ENCODE measurements at places on chromosomes 2 and 18.
A peak's percentile ranks its signal among the peaks of the same experiment; 100 is the strongest.

DNA sequence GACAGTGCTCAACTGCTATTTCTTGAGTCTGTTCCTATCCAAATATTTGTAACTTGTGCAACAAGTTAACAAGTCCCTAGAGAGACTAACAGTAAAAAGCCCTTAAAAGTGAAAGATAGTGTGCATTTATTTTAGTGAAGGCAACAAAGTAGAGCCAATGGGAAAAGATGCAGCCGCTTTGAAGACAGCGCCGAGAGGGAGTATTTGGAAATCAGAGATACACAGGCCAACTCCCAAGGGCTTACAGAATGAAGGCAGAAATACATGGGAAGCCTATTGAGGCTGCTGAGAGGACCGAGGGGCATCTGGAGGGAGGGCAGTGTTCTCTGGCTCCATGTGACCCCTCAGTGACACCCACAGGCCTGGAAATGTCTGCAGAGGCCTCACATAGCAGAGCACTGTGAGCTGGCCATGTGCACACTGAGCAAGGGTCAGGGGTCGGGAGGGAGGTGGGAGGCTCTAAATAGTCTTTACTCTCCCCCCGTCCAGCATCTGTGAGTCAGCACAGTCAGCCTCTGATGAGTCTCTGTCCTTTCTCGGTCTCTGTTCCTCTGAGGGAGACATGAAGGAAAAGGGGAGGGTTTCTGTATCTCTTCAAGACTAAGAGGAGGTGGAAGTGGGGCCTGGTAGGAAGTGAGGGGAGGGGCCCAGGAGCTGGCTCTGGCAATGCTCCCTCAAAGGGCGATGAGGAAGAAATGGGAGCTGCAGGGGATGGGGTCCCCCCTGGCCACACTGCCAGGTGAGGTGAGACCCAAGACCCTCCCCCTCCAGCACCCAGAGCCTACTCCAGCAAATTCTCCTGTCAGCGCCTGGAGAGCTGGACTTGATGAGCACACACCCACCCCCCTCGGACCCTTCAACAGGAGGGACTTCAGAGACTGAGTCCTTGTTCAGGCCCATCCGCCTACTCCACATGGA lies 133.6 kb downstream of the SP3 start:
- peak; percentile 80 for DNase-seq

DNA sequence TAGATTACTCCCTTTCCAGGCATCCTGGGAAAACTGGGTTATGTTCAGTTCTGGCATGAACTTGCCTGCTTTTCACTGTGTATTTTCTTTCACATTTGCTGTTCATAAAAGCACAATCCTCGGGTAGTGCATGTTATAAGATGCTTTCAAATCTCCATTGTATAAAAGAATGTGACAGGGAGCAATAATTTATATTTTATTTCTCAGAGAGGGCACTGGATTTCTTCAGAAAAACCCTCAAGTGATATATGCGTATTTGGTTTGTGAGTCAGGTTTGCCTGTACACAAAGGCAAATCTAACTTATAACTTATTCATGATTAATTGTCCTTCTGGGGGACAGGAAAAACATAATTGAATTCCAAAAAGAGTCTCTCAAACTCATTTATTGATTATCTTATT lies 440.7 kb upstream of the MMADHC start:
- no peak for DNase-seq

- DNase-seq, result no peak
Measured at GRCh38 chr2:72891091-72891818, 4.0 kb downstream of the SPR start.

DNA sequence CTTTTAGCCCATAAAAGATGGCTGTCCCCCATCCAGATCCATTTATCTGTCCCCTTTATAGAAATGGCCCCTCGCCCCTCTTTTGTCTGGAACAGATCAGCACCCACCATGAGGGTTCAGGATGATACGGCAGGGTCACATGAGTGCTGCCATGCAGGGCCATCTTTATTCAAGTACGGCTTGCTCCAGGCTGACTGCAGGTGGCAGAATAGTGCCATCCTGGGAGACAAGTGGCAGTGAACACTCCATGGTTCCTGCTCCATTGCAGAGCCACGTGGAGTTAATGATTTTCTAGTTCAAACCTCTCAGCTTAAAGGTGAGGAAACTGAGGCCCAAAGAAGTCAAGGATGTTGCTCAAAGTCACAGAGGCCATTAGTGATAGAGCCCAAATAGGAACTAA lies 180.6 kb downstream of the CLIP4 start:
- DNase-seq, result peak; percentile 18

GRCh38 chr2:196639180-196640030 lies at the start of gene CCDC150:
TSS of gene CCDC150 (plus strand) at chr2:196639715. CDS start at chr2:196639767, 52 bp downstream.
- peak; percentile 93 for DNase-seq

GRCh38 chr2:232897598-232898408 lies 27.7 kb downstream of the SNORC start:
- no peak for DNase-seq

- DNase-seq, result no peak
Measured at GRCh38 chr2:73998451-73998850, 13.7 kb downstream of the TET3 start.

DNA sequence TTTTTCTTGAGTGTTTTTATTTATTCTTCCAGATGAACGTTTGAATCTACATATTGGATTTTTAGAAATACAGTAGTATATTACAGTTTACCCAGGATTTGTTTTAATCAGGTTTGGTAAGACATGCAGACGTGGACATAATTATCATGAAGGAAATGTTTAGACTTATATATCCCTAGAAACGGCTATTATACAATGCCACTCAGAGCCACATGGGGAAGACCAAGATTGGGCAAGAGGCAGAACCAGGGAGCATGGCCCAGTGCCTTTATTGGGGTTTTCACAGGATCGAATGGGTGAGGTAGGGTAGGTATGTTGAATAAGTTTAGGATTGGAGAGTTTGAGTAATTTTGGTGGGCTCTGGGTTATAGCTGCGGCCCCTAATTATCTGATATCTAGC lies 212.2 kb downstream of the CAMKMT start:
- DNase-seq, result no peak

DNA sequence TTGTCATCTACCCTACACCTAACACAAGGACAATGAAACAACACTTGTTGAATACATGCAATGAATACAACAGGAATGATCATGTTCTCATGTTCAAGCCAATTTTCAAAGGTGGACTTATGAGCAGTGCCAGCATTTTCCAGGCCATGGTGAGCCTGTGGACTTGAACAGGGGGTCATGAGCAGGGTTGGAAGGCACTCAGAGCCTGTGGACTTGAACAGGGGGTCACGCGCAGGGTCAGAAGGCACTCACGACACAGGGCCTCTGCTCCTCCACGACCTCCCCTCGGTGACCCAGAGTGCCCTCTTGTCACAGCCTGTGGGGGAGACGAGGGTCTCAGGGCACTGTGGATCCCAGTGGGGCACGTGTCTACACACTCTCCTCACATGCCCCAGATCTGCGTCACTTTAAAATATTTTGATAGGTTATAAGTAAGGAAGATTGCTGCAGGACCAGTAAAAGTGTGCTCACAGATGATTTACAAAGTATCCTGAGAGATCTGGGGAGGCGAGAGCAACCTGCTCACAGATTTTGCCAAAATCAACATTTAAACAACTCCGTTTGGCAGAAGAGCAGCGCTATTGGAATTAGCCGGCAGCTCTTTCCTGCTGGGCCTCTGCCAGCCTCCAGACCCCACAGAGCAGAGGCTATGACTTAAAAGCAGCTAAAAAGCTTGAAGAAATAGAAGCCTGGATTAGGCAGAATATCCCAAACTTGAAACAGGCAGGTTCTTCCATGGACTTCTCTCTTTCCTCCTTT lies 121.9 kb downstream of the TMEM18 start:
- no peak for DNase-seq

- no peak for DNase-seq
Measured at GRCh38 chr2:216796115-216796840, 63.6 kb downstream of the TNP1 start.

- no peak for DNase-seq
Measured at GRCh38 chr2:121185571-121186074, 99.4 kb downstream of the TFCP2L1 start.

- DNase-seq, result no peak
Measured at GRCh38 chr2:143440411-143441012, 311.3 kb downstream of the ARHGAP15 start.

DNA sequence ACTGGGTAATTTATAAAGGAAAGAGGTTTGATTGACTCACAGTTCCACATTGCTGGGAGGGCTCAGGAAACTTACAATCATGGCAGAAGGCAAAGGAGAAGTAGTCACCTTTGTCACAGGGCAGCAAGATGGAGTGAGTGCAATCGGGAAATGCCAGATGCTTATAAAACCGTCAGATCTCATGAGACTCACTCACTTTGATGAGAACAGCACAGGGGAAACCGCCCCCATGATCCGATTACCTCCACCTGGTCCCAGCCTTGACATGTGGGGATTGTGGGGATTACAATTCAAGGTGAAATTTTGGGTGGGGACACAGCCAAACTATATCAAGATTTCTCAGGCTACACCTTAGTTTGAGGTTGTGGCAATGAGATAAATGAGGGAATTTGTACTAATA lies 54.9 kb downstream of the AKAIN1 start:
- no peak for DNase-seq

- no peak for DNase-seq
Measured at GRCh38 chr2:226508683-226509082, 290.9 kb downstream of the IRS1 start.

GRCh38 chr2:24117902-24118301 lies 5.2 kb downstream of the PFN4 start:
- DNase-seq, result no peak

DNA sequence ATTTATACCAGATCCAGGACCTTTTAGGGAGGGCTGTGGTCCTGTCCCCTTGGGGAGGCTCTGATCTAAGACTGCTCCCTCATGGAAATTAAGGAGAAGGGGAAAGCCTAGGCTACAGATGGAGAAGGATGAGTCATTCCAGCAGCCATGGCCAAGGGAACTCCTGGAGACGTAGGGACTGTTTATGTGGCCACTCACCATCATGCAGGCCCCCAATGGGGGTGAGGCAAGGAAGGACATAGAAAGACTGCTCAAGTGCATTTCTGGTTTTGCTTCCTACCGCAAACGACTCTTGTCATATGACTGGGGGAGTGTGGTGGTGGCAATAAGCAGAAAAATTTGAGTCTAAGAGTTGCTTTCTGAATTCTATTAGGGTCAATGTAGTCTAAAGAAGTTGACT lies 54.0 kb upstream of the CYP1B1 start:
- DNase-seq, result peak; percentile 43

- DNase-seq, result no peak
Measured at GRCh38 chr18:55473560-55473959, 114.4 kb downstream of the TCF4 start.

GRCh38 chr2:236872981-236873380 lies 212.7 kb upstream of the COPS8 start:
- DNase-seq, result no peak

DNA sequence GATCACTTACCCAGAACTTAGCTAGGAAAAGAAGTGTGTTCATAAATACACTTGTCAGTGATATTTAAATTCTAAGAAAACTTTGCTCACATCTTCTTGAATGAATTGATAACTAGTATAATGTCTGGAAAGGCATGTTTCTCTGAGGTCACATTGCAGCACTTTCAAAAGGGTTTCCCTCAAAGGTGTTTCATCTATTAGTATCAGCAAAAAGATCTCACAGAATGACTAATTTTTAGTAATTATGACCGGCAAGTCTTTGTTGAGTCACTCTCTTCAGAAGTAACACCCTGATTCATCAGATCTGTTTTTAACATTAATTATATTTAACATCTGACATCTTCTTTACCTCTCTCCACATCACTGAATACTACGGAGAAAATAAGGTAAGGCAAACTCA lies 222.3 kb downstream of the IKZF2 start:
- DNase-seq, result no peak

DNA sequence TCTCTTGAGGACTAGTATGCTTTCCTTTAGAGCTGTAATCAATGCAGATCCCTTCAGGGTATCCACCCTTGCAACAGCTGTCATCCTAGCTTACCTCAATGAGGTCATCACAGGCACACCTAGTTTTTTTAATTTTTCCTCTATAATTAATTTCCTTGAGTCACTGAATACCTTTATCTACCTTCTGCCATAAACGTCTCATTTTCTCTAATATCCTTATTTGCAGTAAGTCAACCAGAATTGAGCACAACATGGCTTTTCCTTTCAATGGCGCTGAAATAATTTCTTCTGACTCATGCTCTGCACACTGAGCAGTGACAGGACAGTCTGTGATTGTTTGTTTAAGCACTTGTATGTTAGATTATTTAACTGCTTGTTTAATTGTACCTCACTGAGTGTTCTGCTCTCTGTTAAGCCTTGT lies 49.4 kb downstream of the ETAA1 start:
- peak; percentile 24 for DNase-seq

DNA sequence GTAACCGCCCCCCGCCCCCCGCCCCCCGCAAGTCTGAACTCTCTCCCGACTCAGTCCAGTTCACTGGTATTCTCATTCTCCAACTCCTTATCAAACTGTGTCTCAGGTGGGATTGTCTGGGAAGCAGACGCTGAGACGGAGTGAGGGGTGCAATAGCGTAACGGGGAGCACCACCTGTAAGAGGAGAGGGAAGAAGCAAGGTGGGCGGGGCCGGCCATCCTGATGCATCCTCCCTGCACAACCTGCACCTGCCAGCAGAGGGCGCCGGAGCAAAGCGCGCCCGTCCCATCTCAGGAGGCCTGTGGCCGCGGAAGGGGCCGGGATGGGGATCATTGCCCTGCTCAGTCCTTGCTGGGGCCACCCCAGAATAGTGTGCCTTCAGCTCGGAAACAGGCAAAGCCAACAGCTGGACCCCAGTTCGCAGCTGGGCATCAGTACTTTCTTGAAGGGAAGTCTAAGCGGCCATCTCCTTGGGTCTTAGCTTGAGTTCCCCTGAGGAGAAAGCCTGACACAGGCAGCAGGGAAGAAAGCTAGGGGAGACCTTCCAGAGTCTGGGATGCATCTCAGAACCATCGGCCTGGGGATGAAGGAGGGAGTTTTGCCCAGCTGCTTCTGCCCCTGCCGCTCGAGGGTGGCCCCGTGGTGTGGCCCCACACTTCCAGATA lies 208.0 kb downstream of the TFCP2L1 start:
- DNase-seq, result peak; percentile 61

DNA sequence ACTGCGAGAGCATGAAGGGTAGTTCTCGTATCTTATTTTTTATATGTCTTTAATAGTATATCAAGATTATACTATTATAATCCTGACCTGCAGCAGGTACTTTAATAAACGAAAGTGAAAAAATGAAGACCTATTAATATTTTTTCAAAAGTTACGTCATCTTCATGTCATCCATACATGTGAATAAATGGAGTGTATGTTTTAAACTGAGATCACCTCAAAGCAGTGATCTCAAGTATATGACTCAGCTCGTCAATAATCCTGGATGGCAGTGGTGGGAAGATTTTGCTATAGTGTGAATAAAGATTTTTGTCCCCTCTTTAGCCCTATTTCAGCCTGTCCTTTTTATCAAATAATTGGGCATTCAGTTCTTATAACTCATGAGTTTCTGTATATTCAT lies 166.3 kb upstream of the FBXO11 start:
- no peak for DNase-seq

DNA sequence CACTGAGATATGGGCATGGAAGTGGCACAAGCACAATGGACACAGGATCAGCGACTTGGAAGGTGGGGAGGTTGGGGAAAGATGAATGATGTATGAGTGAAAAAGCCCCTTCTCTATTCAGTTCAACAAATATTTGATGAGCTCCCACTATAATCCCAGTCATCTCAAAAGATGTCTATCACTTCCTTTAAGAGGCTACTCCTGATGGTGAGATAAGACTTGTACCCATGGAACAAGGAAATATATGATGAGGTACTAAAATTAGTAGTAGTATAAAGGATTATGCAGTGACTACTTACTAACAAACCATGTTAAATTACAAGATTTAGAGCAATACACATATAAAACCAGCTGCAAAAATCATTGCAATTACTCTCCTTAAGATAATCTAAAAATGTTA lies 107.8 kb upstream of the COL5A2 start:
- DNase-seq, result no peak

Measured in foreskin fibroblast (primary cell).